ENCODE measurements at places on chromosomes 2 and 18.

- no peak for DNase-seq
These were observed 59.8 kb downstream of the SNTG2 start for GRCh38 chr2:1010415-1010930.

GRCh38 chr2:127606625-127607398 is 39.1 kb upstream of the GPR17 start:
- no peak for DNase-seq

DNA sequence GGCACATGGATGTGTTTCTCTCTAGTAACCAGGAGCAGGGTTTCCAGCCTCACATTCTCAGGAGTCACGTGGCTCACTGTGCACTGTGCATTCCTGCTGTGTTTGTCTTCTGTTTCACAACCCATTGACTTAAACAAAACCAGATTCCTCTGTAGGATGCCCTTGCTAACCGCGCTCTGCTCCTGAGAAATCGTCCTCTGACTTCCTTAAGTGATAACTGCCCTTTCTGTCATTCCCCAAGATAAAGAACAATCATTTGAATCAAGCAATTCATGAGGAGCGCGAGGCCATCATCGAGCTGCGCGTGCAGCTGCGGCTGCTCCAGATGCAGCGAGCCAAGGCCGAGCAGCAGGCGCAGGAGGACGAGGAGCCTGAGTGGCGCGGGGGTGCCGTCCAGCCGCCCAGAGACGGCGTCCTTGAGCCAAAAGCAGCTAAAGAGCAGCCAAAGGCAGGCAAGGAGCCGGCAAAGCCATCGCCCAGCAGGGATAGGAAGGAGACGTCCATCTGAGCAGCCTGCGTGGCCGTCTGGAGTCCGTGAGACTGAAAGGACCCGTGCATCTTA is 60.2 kb downstream of the RALBP1 start:
- DNase-seq: no peak

- no peak for DNase-seq
These were observed 137.8 kb downstream of the LAMA3 start for GRCh38 chr18:23826850-23827620.

All from stimulated activated CD4-positive, alpha-beta T cell treated with anti-CD3 and anti-CD28 coated beads, Interleukin-1b, Interleukin-23, amount 100 ng/mL, for 1 hour (primary cell).